Activated naive CD4-positive, alpha-beta T cell (primary cell): ENCODE measurements at places on chromosomes 7 and 10.

DNA sequence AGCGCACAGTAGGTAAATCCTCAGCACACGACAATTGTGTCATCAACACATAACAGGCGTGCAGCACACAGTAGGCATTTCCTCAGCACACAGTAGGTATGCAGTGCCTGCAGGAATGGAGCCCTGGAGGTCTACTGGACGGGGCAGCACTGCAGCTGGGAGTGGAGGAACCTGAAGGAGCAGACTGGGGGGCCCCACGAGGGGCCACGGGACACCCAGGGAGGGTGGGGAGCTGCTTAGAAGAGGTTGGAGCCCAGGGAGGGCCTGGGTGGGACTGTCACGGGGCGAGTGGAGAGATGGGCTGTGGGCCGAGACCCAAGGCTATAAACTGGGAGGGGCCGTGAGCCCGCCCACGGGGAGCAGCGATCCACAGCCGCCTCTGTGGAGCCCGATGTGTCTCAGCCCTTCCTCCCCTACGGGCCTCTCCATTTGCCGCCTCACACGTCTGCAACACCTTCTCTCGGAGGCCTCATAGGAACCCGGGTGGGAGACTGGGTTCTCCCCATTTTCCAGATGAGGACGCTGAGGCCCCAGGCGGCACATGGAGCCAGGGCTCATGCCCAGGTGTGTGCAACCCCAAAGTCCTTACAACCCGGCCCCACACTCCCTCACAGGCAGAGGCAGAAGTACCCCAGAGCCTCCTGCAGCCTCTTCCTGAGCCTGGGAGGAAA is 101.5 kb downstream of the MICALL2 start:
- no peak for DNase-seq

DNA sequence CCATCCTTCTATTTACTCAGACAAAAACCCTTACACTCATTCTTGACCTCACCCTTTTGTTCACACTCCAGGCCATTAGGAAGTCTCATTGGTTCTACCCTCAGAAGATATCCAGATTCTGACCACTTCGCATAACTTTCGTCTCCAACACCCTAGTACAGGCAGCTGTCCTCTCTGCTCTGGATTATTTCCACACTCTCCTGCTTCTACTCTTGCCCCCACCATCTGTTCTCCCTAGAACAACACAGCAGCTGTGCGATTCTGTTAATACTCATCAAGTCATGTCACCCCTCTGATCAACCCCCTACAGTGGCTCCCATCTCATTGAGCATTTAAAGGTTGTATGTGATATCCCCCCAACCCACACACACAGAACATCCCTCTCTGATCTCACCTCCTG is 15.5 kb upstream of the TRIL start:
- no peak for DNase-seq

DNA sequence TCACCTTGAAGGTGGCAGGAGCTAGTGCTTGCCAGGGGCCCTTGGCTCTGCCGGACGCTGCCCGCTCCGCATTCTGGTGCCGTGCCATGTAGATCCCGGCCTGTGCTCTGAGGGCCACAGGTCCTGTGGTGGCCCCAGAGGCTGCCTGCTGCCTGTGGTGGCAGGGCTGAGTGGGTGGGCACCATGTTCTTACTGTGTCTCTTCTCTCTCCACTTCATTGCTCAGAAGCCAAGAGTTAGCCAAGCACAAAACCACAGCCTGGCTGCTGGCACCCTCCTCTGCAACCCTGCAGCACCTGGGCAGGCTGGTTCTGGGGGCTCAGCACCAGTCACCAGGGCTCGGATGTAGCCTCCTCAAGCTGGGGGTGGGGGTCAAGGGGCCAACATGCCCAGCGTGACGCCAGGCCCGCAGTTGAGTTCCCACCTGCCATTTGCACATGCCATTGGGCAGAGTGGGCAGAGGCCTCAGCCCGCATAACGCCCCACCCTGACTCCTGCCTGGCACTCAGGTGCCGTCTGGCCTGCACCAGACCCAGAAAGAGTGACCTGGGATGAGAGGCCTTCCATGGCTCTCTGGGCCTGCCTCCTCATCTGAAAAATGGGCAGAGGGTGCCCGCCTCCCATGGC is 16.3 kb downstream of the ZMIZ1 start:
- no peak for DNase-seq

- DNase-seq, result no peak
These were observed 27.4 kb upstream of the DIP2C start for GRCh38 chr10:716821-717220.

- no peak for DNase-seq
These were observed 100.7 kb downstream of the NKX6-2 start for GRCh38 chr10:132685101-132685891.

DNA sequence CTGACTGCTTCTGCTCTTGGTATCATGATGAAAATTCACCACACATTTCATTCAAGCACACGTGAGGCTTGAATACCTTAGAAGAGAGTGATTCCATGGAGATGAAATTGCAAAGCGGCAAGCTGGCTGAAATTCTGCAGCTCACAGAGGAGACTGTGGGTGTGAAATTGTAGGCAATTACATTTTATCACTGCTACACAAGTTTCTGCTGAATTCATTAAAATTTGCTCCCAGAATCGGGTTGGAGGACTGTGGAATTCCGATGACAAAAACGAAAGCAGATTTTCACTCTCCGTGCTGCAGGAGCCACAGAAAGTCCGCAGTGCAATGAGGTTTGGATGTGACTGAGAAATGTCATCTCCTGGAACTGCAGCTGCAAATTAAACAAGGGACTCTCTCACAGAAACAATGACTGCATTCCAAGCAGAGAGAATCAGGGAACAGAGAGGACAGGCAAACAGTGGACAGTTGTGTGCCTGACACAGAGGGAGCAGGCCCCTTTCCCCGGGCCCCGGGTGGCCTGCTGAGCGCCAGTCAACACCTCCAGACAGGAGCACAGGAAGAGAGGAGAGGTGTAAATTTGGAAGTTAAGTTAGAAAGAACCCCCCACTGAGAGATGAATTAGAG is 109.1 kb downstream of the C10orf90 start:
- DNase-seq, result no peak

GRCh38 chr7:36090976-36091873 is 61.8 kb upstream of the EEPD1 start:
- DNase-seq, result no peak

DNA sequence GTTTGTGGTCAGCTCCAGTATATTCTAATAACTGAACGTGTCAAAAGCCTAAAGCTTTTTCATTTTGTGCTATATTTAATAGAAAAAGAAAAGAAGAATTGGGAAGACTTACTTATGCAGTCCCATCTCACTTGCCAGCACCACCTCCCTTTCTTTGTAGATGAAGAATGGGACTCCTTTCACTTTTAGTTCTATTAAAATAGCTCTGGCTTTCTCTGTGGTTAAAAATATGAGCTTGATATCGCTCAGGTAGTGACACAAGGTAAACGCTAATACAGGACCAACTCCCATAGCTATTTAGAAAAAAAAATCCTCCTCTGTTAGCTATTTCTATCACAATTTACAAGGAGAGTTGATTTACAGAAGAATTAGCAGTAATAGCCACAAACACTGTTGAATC is 176.8 kb downstream of the PDE1C start:
- DNase-seq, result no peak

DNA sequence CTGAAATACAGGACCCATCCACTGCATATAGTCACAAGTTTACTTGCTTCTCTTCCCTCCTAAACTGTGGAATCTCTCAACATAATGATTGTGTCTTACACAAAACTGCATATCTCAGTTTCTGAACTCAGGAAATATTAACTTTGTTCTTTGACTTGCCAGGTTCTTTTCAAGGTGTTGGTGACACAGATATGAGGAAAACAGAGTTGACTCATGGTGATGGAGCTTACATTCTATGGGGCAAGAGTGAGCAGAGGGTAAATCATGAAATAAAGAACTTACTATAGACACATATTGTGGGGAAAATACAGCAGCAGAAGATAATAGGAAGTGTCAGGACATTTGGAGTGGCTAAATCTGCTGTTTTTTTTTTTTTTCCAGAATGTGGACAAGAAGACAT is 72.5 kb upstream of the IGFBP3 start:
- no peak for DNase-seq

GRCh38 chr7:150631866-150632864 is at the start of gene GIMAP6:
Gene GIMAP6, minus strand, starts transcription at chr7:150632385. Its CDS starts 2,243 bp downstream, at chr7:150630142.
- no peak for DNase-seq

GRCh38 chr10:98074315-98074911 is 44.0 kb upstream of the CRTAC1 start:
- no peak for DNase-seq

DNA sequence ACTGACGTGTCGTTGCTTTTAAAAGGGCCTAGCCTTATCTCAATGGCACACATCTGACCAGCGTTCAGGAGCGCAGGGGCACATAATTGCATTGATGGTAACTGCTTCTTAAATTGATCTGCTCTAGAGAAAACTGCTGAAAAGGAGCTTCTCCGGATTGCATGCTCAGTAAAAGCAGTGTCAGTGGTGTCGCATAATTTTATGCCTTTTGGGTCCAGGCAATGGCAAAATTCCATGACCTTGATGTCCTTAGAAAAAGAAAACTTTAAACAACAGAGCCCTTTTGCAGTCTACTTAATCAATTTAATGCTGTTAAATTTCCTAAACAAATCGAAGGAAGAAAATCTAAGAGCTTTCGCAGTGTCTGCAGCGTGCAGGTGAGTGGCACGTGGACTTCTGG is 75.7 kb downstream of the PTPRE start:
- DNase-seq, result no peak

DNA sequence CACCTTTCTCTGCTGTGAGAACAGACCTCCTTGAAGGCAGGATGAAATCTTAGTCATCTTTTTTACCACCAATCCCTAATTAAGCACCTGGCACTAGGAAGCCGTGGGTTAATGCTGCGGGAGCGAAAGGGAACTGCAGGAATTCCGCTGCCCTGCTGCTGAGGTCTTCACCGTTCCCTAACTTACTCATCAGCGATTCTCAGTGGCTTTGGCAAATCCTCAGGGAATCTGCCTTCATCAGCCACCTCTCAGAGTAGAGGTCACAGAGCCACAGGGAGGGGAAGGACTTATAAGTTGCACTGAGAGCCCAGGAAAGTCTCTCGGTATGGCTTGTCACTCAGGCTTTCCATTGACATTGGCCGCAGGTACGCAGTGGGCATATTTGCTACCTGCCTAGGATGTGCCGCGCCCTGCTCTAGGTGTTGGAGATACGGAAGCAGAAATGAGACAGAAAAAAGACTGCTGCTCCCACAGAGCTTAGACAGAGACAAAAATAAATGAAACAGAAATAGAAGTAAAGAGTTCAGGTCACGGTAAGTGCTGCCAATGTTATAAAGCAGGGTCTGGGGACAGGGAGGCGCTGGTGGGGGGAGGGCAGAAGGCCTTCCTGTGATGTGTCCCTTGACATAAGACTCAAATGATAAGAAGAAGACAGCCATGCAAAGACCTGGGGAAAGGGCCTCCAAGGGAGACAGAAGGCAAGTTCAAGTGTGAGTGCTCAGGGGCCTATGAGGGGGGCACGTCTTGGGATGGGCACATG is 72.6 kb upstream of the OPALIN start:
- DNase-seq, result no peak

DNA sequence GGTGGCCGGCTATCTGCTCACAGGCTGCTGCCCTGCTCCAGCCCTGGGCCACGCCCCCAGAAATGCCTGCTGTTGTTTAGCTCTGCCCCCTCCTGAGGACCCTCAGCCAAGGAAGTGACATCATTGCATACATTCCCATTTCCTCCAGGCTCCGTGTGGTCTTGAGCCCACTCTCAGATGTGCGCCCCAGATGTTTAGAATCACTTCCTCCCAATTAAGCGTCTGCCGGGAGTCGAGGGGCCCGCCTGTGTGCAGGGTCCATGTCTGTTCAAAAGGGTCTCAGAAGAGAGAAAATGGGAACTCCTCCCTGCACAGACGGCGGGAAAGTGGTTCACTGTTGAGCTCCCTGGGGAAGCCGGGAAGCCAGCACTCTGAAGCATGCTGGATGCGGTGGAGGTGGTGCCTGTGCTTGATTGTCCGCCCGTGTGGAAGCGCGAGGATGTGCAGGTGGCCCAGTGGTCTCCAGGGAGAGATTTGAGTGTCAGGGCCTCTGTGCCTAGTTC is 116.9 kb upstream of the PPIF start:
- DNase-seq, result no peak

DNA sequence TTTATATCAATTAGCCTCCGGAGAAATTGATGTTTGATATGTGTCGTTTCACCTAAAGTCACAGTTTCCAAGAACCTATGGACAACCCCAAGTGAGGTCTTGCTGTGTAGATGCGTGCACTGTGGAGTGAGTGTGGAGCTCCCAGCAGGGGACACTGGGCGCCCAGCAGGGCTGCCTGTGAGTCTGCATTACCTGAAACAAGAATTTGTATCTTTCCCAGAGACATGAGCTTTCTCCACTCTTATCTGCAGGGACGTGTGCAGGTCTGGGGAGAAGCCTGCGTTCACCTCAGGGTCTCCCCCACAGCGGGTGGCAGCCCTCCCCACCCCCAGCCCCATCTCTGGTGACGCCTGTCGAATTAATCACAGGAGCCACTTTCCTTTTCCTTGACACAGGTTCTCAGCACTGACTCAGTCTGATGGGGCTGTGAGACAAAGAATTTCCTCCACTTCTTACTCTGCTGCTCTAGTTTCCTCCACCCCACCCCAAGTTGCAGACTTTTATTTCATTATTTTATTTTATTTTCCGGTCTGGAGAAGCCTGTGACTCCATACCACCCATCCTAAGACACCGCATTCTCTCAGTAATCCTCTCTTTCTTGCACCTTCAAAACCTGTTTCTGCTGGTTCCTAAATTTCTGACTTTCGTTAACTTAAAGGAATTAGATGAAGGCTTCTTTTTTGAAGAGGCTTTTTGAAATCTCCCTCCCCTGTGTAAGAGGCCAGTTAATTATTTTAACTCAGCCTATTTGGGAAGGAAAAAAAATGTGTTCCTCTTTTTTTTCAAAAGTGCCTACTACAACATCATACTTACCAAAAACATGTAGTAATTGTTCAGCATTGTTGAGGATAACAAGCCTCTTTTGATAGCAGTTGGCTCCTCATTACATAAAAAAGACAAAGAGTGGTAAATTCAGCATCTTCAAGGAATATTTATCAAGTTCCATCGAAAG is 17.0 kb upstream of the INSIG1 start:
- DNase-seq, result no peak

DNA sequence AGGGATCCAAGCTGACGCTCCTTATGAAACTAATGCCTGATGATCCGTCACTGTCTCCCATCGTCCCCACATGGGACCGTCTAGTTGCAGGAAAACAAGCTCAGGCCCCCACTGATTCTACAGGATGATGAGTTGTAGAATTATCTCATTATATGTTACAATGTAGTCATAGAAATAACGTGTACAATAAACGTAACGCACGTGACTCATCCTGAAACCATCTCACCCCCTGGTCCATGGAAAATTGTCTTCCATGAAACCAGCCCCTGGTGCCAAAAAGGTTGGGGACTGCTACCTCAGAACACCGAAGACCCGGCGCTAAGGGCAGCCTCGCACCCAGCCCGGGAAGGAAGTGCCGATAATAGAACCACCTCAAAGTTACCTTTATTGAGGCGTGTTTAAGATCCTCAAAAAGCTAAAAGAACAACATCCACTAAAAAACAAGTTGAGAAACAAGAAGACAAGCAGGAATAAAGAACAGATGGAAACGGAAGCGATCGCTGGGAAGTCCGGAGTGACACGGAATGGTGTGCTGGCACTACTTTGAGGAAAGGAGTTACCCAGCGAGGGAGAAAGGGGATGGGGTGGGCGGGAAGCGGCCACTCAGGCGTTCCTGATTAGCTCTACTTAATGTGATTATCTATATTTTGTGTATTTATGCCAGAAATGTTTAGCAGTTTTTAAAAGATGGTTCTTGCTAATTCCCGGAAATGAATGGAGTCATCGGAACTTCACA is 50.1 kb upstream of the PRKAR1B start:
- DNase-seq, result no peak
